ENCODE measurements at places on chromosomes 3 and 15.

- DNase-seq = no peak
Measured at GRCh38 chr15:74261041-74261440, 24.9 kb downstream of the CCDC33 start.

GRCh38 chr3:71815340-71816067 lies 30.6 kb upstream of the PROK2 start:
- DNase-seq = no peak

- no peak for DNase-seq
Measured at GRCh38 chr3:46407970-46408369, 911 bp downstream of the CCRL2 start.

- no peak for DNase-seq
Measured at GRCh38 chr15:36313021-36313420, 266.4 kb upstream of the CDIN1 start.

DNA sequence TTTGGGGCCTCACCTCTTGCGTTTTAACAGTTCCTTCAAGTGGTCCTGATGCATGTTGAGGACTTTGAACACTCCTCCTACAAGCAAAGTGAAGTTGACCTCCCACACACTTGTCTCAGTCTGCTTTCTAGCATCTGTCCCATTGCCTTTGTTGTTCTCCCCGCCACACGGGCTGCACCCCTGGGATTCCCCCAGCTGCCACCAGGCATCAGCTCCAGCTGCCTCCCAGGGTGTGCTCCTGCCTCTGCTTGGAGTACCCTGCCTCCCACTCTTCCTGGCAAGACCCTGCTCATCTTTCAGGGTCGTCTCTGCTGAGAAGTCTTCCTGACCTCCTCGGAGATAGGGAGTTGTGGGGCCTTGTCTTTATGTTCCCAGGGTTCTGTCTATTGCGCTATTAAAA lies 52.2 kb downstream of the IGF1R start:
- DNase-seq = no peak

GRCh38 chr15:94231723-94232468 lies 535 bp downstream of the MCTP2 start:
- DNase-seq = no peak

- DNase-seq = no peak
Measured at GRCh38 chr3:18366258-18366657, 58.9 kb downstream of the SATB1 start.

DNA sequence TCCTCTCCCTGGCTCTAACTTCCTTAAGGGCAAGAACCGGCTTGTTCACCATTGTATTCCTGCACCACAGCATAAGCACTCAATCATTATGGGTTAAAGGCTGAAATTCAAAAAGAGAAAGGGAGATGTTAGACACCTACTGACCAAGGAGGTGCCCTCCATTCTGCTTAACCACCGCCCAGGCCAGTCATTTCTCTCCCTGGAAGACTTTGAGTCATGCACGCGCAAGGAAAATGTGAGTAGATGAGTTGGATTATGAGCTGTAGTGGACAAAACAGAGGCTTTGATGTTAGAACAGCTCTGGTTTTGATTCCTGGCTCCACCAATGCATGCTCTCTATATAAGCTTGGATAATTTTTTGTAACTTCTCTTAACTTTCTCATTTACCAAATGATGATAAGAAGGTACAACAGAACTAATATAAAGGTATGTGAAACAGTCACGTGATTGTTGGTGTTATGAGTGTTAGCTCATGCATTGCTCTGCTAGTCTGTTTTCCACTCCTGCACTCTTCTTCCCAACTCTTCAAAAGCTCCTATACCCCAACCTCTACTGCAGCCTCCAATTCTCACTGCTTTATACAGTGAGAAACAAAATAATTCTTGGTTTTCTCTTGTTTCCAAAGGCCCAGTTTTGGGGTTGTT lies 148.4 kb upstream of the ATP11B start:
- DNase-seq = no peak
